ENCODE measurements at places on chromosomes 2 and 18. TPM values are rescaled to one million over a fixed set of nuclear protein-coding genes. Genes with fewer than 3 reads are reported as not detected.

The LYPD6 gene
- not detected for total RNA-seq

The ACKR3 gene
- 4.5 TPM for total RNA-seq

The BCL2 gene
- 113 TPM for total RNA-seq

The SGO2 gene
- 1.7 TPM for total RNA-seq

The CFAP210 gene
- total RNA-seq: not detected

The EML6 gene
- total RNA-seq: 1.8 TPM

The C2orf72 gene
- not detected for total RNA-seq

DNA sequence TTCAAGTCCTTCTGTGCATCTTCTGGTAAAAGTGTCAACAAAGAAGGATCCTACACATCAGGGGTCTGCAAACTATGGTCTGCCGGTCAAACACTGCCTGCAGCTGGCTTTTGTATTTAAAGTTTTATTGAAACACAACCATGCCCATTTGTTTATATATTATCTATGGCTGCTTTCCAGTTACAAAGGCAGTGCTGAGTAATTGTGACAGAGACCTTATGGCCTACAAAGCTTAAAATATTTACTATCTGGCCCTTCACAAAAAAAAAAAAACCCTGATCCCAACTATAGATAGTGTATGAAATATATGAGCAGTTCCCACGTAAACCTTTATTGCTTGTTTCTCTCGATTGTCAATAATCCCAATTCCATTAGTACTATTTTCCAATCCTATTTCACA is 101.4 kb downstream of the RBMS1 start:
- H3K27me3 ChIP-seq: no peaks in the 10 kb centered on the region
- no peak overlapping the region for H3K4me3 ChIP-seq
- H3K36me3 ChIP-seq: no peaks in the 10 kb centered on the region
- H3K27ac ChIP-seq: no peak overlapping the region
- peaks cover 70% of the 10 kb centered on the region for H3K4me1 ChIP-seq
- no peak for DNase-seq

GRCh38 chr2:56376699-56377665 is 193.2 kb downstream of the CCDC85A start:
- H3K27me3 ChIP-seq: no peaks in the 10 kb centered on the region
- no peak for DNase-seq
- H3K36me3 ChIP-seq: no peaks in the 10 kb centered on the region
- no peak overlapping the region for H3K4me3 ChIP-seq
- no peaks in the 10 kb centered on the region for H3K4me1 ChIP-seq
- no peak overlapping the region for H3K27ac ChIP-seq

DNA sequence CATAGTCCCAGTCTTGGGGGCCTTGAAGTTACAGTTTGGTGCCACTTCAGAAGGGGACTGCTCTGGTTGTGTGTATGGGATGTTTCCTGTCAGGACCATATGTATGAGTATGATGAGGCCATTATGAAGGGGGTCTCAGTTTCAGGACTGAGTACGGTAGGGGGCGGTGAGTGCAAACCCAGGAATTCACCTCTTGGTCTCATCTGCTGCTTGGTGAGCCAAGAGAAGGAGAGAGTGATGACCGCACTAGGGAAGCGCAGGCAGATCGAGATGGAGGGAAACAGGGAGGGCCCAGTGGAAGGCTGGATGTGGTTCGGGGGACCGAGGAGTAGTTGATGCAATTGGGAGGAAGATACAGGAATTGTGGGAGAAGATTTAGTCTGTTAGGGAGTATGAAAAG is 28.5 kb downstream of the DCDC2C start:
- DNase-seq: no peak
- H3K4me1 ChIP-seq: no peaks in the 10 kb centered on the region
- H3K27me3 ChIP-seq: peaks cover 23% of the 10 kb centered on the region

DNA sequence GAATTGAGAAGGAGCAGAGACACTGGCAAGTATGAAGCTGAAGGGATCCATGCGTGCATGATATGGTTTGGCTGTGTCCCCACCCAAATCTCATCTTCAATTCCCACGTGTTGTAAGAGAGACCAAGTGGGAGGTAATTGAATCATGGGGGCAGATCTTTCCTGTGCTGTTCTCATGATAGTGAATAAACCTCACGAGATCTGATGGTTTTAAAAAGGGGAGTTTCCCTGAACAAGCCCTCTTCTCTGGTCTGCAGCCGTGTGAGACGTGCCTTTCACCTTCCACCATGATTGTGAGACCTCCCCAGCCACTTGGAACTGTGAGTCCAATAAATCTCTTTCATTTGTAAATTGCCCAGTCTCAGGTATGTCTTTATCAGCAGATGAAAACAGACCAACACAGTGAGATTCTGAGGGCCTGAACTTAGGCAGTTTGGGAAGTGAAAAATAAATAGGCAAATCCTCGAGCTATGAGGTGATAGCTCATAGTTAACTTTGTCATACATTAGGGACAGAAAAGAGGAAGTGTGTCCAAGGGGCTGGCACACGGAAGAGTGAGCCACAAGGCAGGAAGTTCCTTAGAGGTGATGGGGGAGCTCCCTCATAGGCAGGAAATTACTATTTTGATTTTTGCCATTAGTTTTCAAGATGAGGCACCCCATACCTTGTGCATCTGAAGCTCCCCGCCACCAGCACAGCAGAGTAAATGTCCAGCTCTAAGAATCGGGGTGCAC is 658.8 kb upstream of the ID2 start:
- peaks cover 4% of the 10 kb centered on the region for H3K4me1 ChIP-seq
- DNase-seq: no peak
- no peak overlapping the region for H3K27ac ChIP-seq
- H3K36me3 ChIP-seq: no peaks in the 10 kb centered on the region
- no peak overlapping the region for H3K4me3 ChIP-seq

GRCh38 chr2:170391697-170392096 is 213.8 kb downstream of the MYO3B start:
- no peak overlapping the region for H3K4me3 ChIP-seq
- no peaks in the 10 kb centered on the region for H3K4me1 ChIP-seq
- DNase-seq: no peak
- no peaks in the 10 kb centered on the region for H3K36me3 ChIP-seq

DNA sequence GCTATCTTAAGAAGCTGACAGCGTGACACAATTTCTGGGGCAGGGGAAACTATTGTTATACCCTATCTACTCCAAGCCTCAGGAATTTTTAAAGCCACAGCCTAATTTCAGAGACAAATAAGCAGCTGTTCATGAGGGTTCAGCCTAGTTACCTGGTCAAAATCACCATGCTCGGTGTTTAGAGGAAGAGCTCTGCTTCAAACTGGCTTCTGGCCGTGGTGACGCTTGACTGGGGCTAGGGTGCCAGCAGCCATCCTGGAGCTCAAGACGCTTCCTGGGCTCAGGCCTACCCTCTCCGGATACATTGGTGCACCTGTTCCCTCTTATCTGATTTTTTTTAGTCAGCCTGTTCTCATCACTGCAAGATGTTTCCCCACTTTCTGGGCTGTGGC is 41.7 kb downstream of the FRZB start:
- no peak overlapping the region for H3K4me3 ChIP-seq
- no peak for DNase-seq
- no peaks in the 10 kb centered on the region for H3K4me1 ChIP-seq
- no peaks in the 10 kb centered on the region for H3K27me3 ChIP-seq
- no peaks in the 10 kb centered on the region for H3K36me3 ChIP-seq
- H3K27ac ChIP-seq: no peak overlapping the region

- H3K27ac ChIP-seq: no peak overlapping the region
- no peaks in the 10 kb centered on the region for H3K4me1 ChIP-seq
- no peaks in the 10 kb centered on the region for H3K36me3 ChIP-seq
- H3K27me3 ChIP-seq: no peaks in the 10 kb centered on the region
Observed at GRCh38 chr2:55165626-55166025, 66.5 kb downstream of the CLHC1 start.

GRCh38 chr18:26575865-26576217 is 27.5 kb upstream of the KCTD1 start:
- no peak overlapping the region for H3K27ac ChIP-seq
- no peaks in the 10 kb centered on the region for H3K4me1 ChIP-seq
- peaks cover 5% of the 10 kb centered on the region for H3K27me3 ChIP-seq
- no peak for DNase-seq
- H3K36me3 ChIP-seq: no peaks in the 10 kb centered on the region

DNA sequence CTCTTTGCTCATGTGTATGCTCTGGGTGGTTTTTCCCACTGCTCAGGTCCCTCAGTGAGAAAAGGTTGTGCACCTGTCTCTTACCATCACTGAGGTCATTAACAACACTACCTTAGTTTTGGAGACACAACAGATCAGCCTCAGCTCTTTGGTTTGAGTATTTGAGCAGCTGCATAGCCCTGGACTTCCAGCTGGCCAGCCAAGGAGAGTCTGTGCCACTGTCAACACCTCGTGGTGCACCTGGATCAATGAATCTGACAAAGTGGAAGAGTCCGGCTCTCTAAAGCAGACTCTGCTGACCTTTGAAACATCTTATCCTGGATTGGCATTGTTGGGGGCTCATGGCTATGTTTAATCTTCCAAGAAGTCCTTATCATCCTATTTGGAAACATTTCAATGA is 30.0 kb downstream of the SERPINB8 start:
- H3K4me1 ChIP-seq: no peaks in the 10 kb centered on the region
- no peaks in the 10 kb centered on the region for H3K36me3 ChIP-seq
- no peak overlapping the region for H3K27ac ChIP-seq
- no peak overlapping the region for H3K4me3 ChIP-seq

- H3K36me3 ChIP-seq: no peaks in the 10 kb centered on the region
- no peak for DNase-seq
- no peaks in the 10 kb centered on the region for H3K4me1 ChIP-seq
- no peak overlapping the region for H3K27ac ChIP-seq
Observed at GRCh38 chr2:219823574-219823973, 196.1 kb downstream of the SLC4A3 start.

DNA sequence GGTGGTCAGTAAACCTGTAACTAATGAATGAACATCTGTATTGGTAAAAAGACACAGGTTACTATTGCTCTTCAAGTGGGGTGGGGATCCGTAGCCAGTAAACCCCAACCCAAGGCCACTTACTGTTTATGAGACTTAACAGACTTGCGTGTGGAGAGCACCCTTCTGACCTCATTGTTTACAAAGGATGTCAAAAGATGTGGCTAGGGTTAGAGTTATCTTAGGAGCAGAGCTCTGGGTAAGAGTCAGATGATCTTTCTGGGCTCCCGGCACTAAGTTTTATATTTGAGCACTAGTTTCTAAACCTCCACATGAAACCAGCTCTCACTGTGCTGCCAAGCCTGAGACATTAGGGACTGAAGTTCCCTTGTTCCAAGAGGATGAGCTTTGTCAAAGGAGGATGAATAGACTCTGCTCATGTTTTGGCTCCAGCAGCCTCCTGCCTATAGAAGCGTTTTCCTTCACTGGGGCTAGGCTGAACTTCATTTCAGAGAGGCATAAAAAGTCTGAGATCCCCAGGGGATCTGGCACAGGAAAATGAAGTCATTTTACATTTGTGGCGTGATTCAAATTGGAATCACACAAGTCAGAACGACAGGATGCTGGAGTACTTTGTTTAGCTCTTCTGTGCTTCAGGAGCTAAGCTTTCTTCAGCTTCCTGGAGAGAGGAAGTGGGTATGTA is 403.1 kb upstream of the TRIB2 start:
- H3K4me3 ChIP-seq: no peak overlapping the region
- no peaks in the 10 kb centered on the region for H3K36me3 ChIP-seq
- H3K4me1 ChIP-seq: peaks cover 8% of the 10 kb centered on the region
- no peak for DNase-seq

DNA sequence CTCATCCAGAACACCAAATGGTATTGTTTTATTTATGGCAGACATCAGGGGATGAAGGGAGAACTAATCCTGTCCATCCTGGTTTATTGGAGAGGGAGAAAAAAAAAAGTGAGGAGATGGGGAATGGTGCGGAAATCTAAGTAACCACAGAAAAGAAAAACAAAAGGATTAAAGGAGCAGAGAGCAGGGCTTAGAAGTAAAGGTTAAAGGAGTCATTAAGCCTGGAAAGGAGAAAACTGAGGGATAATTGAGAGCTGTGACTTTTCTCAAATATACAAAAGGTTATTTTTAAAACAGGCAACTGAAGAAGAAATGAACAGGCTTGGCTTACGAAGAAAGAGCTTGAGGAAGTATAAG is 127.2 kb upstream of the PPP1CB start:
- H3K27me3 ChIP-seq: no peaks in the 10 kb centered on the region
- no peak overlapping the region for H3K4me3 ChIP-seq
- peak overlapping the region; percentile 99 for H3K27ac ChIP-seq
- no peaks in the 10 kb centered on the region for H3K36me3 ChIP-seq

DNA sequence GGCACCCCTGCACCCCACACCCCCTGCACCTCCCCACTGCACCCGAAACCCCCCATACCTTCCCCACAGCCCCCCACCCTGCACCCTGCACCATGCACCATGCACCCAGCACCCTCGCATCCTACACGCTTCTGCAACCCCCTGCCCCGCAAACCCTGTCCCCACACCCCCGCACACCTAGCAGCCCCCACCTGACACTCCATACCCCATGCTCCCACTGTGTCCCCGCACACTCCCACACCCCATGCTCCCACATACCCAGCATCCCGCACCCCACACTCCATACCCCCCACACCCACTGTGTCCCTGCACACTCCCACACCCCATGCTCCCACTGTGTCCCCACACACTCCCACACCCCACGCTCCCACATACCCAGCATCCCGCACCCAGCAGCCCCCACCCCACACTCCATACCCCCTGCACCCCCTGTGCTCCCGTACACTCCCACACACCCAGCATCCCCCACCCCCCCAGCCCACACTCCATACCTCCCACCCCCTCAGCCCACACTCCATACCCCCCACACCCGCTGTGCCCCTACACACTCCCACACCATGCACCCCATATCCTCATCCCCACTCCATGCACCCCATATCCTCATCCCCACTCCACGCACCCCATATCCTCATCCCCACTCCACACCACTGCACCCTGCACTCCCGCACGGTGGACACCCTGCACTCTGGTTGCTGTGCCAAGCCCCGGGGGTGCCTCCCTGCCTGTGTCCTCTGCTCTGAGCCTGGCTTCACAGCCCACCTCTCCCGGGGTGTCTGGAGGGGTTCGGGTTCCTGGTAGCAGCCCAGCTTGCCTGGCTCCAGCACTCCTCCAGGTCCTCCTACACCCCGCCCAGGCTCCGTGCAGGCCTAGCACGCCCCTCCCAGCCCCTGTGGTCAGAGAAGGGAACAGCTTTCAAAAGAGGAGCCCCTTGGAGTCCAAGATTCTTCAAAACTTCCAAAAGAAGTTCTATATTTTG is 93.9 kb upstream of the CTDP1 start:
- H3K27me3 ChIP-seq: peaks cover 21% of the 10 kb centered on the region
- H3K27ac ChIP-seq: no peak overlapping the region
- no peak for DNase-seq
- no peak overlapping the region for H3K4me3 ChIP-seq
- no peaks in the 10 kb centered on the region for H3K4me1 ChIP-seq

GRCh38 chr18:12334366-12334808 is 26.3 kb downstream of the TUBB6 start:
- no peak overlapping the region for H3K27ac ChIP-seq
- H3K4me1 ChIP-seq: no peaks in the 10 kb centered on the region
- H3K36me3 ChIP-seq: peaks cover 42% of the 10 kb centered on the region
- DNase-seq: no peak
- H3K4me3 ChIP-seq: no peak overlapping the region

GRCh38 chr2:57907411-57907810 is 139.2 kb upstream of the VRK2 start:
- no peak overlapping the region for H3K4me3 ChIP-seq
- no peaks in the 10 kb centered on the region for H3K27me3 ChIP-seq
- H3K36me3 ChIP-seq: no peaks in the 10 kb centered on the region
- DNase-seq: no peak
- H3K27ac ChIP-seq: no peak overlapping the region

GRCh38 chr2:65605743-65606058 is 173.3 kb upstream of the SPRED2 start:
- no peak overlapping the region for H3K4me3 ChIP-seq
- DNase-seq: no peak
- H3K36me3 ChIP-seq: no peaks in the 10 kb centered on the region
- H3K27ac ChIP-seq: no peak overlapping the region
- H3K27me3 ChIP-seq: no peaks in the 10 kb centered on the region
- no peaks in the 10 kb centered on the region for H3K4me1 ChIP-seq

All from T-cell (primary cell).